Activated CD4-positive, alpha-beta T cell treated with anti-CD3 and anti-CD28 coated beads, Interleukin-2, Interleukin-4, amounts not matched to agents 100 ng/mL and 50 ng/mL, durations not matched to agents 16 hours and 8 hours (primary cell): ENCODE measurements at places on chromosomes 4 and X.

DNA sequence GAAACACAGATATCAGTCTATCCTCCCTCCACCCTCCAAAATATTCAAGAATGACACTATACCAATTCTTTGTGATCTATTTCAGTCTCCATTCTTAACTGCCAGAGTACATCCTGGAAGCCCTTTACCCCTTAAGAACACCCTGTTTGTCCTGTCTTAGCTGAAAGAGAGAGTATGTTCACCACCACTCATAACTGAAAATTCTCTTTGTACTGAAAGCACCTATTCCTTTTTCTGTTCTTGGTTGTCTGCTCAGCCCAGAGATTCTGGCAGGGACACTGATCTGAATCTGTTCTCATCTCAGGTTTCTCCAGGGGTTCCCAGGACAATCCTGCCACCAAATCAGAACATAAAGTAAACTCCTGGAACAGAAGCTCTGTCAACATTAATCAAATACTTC, 25.4 kb upstream of the EREG start:
- DNase-seq, result no peak

DNA sequence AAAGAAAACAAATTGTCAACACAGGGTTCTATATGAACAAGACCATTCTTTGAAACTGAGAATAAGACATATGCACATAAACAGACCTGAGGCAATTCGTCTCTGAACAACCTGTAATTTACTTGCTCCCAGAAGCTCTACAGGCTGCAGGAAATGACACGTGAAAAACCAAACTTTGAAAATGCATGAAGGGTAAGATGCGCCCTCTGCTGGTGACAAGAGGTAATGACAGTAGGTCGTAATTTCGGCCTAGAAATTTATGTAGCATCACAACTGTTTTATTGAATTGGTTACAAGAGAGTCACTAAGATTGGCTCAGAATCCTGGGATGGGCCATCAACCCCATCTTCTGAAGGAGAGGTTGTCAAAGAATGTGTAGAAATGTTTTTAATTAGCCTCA, 276.5 kb downstream of the PPP4R3C start:
- DNase-seq, result peak; percentile 52

DNA sequence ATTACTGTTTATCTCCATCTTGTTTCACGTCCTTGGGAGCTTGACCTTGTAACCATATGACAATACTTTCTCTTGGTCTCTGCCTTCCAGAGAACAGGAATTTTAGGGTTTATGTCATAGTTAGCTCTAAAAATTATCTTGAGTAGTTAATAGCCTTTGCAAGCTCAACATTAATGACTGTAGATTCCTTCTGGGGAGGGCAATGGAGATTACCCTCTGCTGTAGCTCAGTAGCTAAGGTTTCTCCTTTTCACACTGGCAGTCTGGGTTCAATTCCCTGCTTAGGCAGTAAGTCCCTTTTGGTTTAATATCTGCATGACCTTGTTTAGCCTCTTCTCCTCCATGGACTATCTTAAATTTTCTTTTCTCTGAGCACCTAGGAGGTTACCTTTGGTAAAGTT, 181.7 kb upstream of the GPR101 start:
- DNase-seq, result no peak

GRCh38 chr4:38223782-38224236, 263.6 kb downstream of the PTTG2 start:
- DNase-seq, result no peak

DNA sequence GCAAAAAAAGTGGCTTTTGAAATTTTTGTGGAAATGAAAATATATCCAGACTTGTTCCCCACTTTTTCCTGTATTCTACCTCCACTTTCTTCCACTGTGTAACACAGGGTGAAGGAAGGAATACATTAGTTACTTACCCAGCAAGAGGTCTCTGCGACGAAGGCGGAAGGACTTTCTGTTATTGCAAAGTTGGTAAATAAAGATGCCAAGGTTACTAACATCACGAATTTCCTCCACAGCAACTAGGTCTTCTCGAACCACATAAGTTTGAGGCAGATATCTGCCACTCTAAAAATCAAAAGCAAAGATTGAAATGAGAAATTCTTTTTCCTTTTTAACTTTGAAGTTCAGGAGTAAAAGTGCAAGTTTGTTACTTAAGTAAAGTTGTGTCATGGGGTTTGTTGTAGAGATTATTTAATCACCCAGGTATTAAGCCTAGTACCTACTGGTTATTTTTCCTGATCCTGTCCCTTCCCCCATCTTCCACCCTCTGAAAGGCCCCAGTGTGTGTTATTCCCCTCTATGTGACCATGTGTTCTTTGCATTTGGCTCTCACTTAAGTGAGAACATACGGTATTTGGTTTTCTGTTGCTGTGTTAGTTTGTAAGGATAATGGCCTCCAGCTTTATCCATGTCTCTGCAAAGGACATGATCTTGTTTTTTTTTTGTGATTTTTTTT, 5.8 kb downstream of the ITM2A start:
- no peak for DNase-seq

DNA sequence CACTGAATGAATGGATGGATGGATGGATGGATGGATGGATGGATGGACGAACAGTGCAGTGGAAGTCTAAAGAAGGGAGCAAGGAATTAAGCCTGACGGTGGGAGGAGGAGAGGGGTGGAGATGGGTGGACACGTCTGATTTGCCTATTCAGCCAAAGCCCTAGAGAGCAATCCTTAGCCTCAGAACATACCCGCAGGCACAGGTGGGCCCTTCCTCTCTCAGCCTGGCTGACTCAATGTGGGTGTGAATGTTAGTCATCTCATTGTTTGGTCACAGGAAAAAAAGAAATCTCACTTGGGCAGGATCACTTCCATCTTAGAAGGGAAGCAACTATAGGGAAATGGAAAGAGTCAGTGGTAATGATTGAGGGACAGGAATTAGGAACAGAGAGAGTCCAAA, 165.9 kb downstream of the PJA1 start:
- no peak for DNase-seq

DNA sequence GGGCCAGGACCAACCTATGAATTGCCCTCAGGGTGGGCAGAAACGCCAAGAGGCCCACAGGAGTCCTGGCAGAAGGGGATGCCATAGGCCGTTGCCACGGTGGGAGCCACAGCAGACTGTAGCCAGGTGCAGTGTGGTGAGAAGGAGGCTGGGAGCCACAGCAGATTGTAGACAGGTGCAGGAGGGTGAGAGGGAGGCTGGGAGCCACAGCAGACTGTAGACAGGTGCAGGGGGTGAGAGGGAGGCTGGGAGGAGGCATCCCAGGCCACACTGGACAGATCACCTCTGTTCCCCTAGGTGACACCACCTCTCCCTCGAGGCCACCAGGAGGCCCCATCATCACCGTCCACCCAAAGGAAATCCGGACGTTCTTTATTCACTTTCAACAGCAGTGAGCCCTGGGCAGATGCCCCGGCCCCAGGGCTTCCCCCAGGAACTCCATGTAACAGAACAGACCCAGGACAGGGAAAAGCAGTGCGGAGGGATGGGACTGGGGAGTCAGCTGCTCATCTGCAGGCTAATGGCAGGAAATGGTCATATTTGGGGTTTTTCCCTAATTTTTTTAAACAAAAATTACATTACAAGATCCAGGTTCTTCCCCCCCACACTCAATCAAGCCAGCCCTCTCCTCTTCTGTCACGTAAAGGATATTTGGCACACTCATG, 19.5 kb upstream of the MRFAP1 start:
- DNase-seq, result no peak

DNA sequence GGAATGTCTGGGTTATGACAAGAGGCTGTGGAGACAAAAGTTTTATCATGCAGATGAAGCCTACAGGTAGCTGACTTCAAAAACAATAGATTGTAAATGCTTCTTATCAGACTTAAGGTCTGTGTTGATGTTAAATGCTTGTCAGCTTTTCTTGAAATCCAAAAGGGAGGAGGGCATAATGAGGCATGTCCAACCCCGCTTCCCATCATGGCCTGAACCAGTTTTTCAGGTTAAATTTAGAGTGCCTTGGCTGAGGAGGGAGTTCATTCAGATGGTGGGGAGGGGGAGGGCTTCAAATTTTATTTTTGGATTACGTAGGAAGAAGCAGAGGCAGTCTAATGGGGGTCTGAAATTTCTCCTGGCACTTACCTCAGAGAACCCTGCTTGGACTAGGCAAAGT, 207.7 kb upstream of the HDX start:
- no peak for DNase-seq

- DNase-seq, result no peak
Observed at GRCh38 chr4:87042221-87042620, 107.4 kb downstream of the AFF1 start.

DNA sequence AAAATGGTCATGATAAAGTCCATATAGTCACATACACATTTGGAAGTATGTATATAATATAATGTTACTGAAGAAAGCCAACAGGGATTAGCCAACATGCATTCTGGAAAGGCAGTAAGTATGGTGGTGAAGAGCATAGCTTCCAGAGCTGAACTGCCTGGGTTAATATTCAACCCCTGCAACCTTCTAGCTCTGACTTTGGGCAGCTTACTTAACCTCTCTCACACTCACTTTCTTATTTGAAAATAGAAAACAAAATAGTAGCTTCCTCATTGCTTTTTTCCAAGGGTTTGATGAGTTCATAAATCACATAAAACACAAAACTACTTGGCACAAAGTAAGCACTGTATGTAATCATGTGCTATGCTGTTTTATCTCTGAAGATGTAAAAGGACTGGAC, 216.4 kb downstream of the CHIC2 start:
- DNase-seq, result no peak

GRCh38 chr4:2295500-2295899, 33.6 kb upstream of the MXD4 start:
- no peak for DNase-seq

GRCh38 chrX:10399043-10399741, 221.2 kb downstream of the MID1 start:
- no peak for DNase-seq

GRCh38 chr4:20544645-20545044, 155.6 kb upstream of the PACRGL start:
- DNase-seq, result no peak

- no peak for DNase-seq
Observed at GRCh38 chr4:183674153-183674552, 15.1 kb downstream of the TRAPPC11 start.
